ENCODE measurements at places on chromosomes 5 and 9. TPM values are rescaled to one million over a fixed set of nuclear protein-coding genes. Genes with fewer than 3 reads are reported as not detected.

The DMXL1 gene
- total RNA-seq = 45.0 TPM

The FOXD4L5 gene
- total RNA-seq = 0.09 TPM

The SETX gene
- 65.9 TPM for total RNA-seq

The C5orf52 gene
- not detected for total RNA-seq

The HTR1A gene
- not detected for total RNA-seq

The DHX29 gene
- 44.7 TPM for total RNA-seq

The TMEM215 gene
- not detected for total RNA-seq

The ZNF367 gene
- total RNA-seq = 0.30 TPM

The STPG3 gene
- total RNA-seq = not detected

The INVS gene
- total RNA-seq = 31.4 TPM

The GAPT gene
- not detected for total RNA-seq

The FOXD1 gene
- 10.7 TPM for total RNA-seq

The ANKRD55 gene
- total RNA-seq = under 0.01 TPM

The SH3GL2 gene
- not detected for total RNA-seq

The NIPBL gene
- total RNA-seq = 30.7 TPM

The TMEM174 gene
- total RNA-seq = not detected

The SCGB3A2 gene
- total RNA-seq = not detected

The ISL1 gene
- 0.30 TPM for total RNA-seq

The PBX3 gene
- 23.8 TPM for total RNA-seq

The SPINK6 gene
- not detected for total RNA-seq

The TMEM203 gene
- total RNA-seq = 32.8 TPM

The SUSD3 gene
- total RNA-seq = 0.37 TPM

The PCDHB16 gene
- 0.30 TPM for total RNA-seq

The SOHLH1 gene
- not detected for total RNA-seq

The ADCY2 gene
- not detected for total RNA-seq

The CLK4 gene
- 27.3 TPM for total RNA-seq

The FOXD4L4 gene
- total RNA-seq = 0.18 TPM

The CATSPER3 gene
- not detected for total RNA-seq

The AGXT2 gene
- total RNA-seq = not detected

The SPAAR gene
- total RNA-seq = not detected

The IRX4 gene
- total RNA-seq = not detected

The SLC45A2 gene
- total RNA-seq = not detected

The PLEKHG4B gene
- 0.30 TPM for total RNA-seq

The PCA3 gene
- not detected for total RNA-seq

The CDH18 gene
- 2.7 TPM for total RNA-seq

The CDX1 gene
- not detected for total RNA-seq

The CDKN2A gene
- total RNA-seq = 27.9 TPM

Data from smooth muscle cell of the umbilical artery (primary cell).